ENCODE measurements at places on chromosomes 16 and 17.

GRCh38 chr17:77881545-77881944 lies 77.0 kb upstream of the TNRC6C start:
- peaks cover 6% of the 10 kb centered on the region for H3K36me3 ChIP-seq
- H3K4me1 ChIP-seq: peaks cover 53% of the 10 kb centered on the region
- peaks cover 15% of the 10 kb centered on the region for H3K27me3 ChIP-seq
- H3K27ac ChIP-seq: peak overlapping the region; percentile 95

GRCh38 chr16:74558873-74559272 lies 48.0 kb downstream of the GLG1 start:
- DNase-seq: no peak
- no peaks in the 10 kb centered on the region for H3K27me3 ChIP-seq
- no peak overlapping the region for H3K4me3 ChIP-seq
- peaks cover 7% of the 10 kb centered on the region for H3K36me3 ChIP-seq
- peak overlapping the region; percentile 23 for H3K27ac ChIP-seq

GRCh38 chr17:78110363-78111015 lies 18.1 kb downstream of the TMC6 start:
- no peak for DNase-seq
- H3K27me3 ChIP-seq: no peaks in the 10 kb centered on the region
- H3K4me3 ChIP-seq: no peak overlapping the region
- peaks cover 35% of the 10 kb centered on the region for H3K4me1 ChIP-seq
- H3K27ac ChIP-seq: peak overlapping the region; percentile 34

DNA sequence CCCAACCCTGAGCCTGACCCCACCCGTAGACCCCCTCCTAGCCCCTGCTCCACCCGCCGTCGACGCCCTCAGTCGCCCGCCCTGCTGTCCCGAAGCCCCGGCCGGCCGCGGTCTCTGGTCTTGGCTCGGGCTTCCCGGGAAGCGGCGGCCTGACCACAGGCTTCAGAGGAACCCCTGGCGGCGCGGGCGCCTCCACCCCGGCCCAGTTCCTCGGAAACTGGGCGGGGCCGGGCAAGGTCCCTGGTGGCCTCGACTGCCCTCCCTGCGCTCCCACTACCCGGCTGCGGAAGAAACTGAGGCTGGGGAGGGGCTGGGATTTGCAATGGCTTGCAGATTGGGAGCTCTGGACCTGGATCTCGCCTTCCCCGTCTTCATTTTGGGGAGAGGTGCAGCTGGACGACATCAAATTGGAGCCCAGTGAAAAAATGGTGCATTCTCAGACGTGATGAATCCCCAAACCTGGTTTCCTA lies 692 bp upstream of the SOCS1 start:
- H3K36me3 ChIP-seq: peaks cover 28% of the 10 kb centered on the region
- DNase-seq: no peak
- peaks cover 8% of the 10 kb centered on the region for H3K27me3 ChIP-seq
- H3K4me1 ChIP-seq: peaks cover 47% of the 10 kb centered on the region

DNA sequence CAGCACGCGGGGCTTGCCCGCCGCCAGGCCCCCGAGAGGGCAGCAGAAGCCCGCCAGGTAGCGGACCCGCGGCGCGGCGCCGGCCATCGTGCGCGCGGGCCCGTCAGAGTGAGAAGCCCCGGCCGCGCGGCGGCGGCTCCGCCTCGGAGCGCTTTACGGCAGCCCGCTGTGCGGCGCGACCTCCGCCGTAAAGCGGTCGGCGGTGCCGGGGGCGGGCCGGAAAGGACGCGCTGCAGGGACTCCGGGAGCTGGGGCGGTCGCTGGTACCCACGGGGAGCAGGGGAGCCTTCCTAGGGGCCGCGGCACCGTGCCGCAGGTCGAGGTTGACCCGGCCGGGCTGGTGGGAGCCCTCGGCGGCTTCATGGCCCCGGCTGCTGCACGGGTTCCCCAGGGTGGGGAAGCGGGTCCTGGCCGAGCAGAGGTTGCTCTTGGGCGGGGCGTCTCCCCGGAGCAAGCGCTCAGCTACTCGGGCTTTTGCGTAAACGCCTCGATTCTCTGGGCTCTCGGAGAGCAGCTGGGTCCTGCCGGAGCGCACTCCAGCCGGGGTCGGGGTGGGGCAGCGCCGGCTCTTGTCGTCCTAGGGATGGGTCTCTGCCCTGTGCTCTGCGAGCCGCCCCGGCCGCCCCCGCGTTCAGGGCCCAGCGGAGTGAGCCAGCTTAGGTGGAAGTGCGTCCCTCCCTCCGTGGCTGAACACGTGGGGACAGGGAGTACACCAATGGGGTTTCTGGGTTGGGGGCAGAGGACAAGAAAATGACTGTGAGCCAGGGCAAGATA lies at the start of gene FAAP100:
TSS of gene FAAP100 (minus strand) at position 110 of the 774 bp plus-strand sequence. CDS start at position 87, 23 bp downstream.
- H3K4me1 ChIP-seq: peaks cover 41% of the 10 kb centered on the region
- H3K27me3 ChIP-seq: no peaks in the 10 kb centered on the region
- peak within 1 kb of the TSS; percentile 92 for H3K4me3 ChIP-seq
- peak; percentile 83 for DNase-seq

- no peaks in the 10 kb centered on the region for H3K36me3 ChIP-seq
- DNase-seq: no peak
- no peak within 1 kb of the TSS for H3K4me3 ChIP-seq
- H3K27ac ChIP-seq: no peak within 1 kb of the TSS
- H3K4me1 ChIP-seq: no peaks in the 10 kb centered on the region
Measured at GRCh38 chr17:55722742-55723487, at the start of gene TMEM100. Gene TMEM100, minus strand, starts transcription at chr17:55722864. Its CDS starts 1,794 bp downstream, at chr17:55721070.

- no peak overlapping the region for H3K27ac ChIP-seq
- DNase-seq: no peak
- H3K4me3 ChIP-seq: no peak overlapping the region
- H3K27me3 ChIP-seq: peaks cover 2% of the 10 kb centered on the region
- H3K4me1 ChIP-seq: no peaks in the 10 kb centered on the region
Measured at GRCh38 chr17:65660078-65660477, 98.6 kb upstream of the AXIN2 start.

- DNase-seq: no peak
- no peak overlapping the region for H3K27ac ChIP-seq
- no peaks in the 10 kb centered on the region for H3K27me3 ChIP-seq
- no peaks in the 10 kb centered on the region for H3K36me3 ChIP-seq
- no peaks in the 10 kb centered on the region for H3K4me1 ChIP-seq
Measured at GRCh38 chr16:11389631-11390565, 44.6 kb downstream of the RMI2 start.

DNA sequence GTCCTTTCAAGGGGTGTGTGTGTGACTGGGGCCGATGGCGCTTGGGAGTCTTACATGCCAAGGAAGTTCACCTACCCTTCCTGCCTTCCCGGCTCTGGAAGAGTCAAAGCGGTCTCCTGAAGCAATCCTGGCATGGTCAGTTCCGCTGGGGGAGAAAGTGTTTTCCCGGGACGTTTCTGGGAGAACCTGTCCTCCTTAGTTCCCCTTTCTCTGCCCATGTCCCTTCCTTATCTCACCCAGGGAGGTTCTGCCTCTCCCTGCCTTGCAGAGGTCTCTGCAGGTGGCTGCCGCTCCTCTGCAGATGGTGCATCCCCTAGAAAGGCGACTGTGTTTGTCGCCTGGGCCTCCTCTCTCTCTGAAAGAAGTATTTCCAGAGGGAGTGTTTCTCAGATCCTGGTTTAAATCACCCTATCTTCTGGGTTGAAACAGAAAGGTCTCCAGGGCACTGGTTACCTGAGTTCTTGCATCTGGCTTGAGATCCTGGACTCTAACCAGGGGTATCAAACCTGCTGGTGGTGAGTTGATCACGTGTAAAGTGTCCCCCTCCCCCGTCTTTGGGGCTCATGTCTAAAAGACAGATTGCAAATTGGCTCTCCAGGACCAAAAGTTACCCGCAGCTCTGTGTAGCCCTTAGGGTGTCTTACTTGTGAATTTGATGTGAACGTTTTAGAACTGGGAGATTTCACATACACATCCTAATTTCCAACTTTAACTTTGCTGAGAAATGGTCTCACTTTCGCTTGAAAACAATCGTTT lies 1.9 kb downstream of the PRKCB start:
- DNase-seq: no peak
- H3K27me3 ChIP-seq: peaks cover 12% of the 10 kb centered on the region
- H3K27ac ChIP-seq: no peak overlapping the region
- H3K4me3 ChIP-seq: peak overlapping the region; percentile 96
- peaks cover 78% of the 10 kb centered on the region for H3K4me1 ChIP-seq

- DNase-seq: no peak
- H3K4me1 ChIP-seq: no peaks in the 10 kb centered on the region
- no peak overlapping the region for H3K4me3 ChIP-seq
- H3K27ac ChIP-seq: no peak overlapping the region
- no peaks in the 10 kb centered on the region for H3K27me3 ChIP-seq
Measured at GRCh38 chr16:72256398-72257066, 84.6 kb upstream of the PMFBP1 start.

DNA sequence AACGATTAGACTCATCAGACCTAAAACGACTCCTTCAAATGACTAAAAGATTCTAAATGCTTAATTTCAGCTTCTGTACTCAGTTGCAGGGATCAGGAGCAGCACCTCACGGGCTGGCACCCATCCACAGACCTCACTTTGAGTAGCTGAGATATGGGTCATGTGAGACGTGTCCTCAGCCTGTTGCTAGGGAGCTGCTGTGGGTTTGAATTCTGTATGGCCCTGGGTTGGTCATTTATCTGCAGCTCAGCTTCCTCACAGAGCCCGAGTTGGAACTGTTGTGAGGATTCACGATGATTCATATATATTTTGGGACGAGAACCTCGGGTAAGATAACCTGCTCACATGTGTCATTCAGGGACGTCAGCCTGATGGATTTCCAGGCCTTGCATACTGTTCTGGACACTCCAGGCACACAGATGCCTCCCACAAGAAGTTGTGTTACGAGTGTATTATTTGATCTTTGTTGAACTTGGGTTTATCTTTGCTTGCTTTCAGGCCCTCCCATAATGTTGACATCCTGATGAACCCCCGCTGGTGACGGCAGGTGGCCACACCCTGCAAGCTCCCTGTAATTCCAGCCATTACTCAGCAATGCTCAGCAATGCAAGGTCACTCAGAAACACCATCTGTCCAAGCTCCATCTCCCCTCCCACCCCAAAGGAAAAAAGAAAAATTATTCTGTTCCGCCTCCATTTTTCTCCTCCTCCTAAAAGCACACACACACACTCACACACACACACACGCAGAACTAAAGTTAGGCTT lies 137.6 kb downstream of the RBFOX3 start:
- no peaks in the 10 kb centered on the region for H3K4me1 ChIP-seq
- no peak overlapping the region for H3K27ac ChIP-seq
- DNase-seq: no peak
- H3K4me3 ChIP-seq: no peak overlapping the region

DNA sequence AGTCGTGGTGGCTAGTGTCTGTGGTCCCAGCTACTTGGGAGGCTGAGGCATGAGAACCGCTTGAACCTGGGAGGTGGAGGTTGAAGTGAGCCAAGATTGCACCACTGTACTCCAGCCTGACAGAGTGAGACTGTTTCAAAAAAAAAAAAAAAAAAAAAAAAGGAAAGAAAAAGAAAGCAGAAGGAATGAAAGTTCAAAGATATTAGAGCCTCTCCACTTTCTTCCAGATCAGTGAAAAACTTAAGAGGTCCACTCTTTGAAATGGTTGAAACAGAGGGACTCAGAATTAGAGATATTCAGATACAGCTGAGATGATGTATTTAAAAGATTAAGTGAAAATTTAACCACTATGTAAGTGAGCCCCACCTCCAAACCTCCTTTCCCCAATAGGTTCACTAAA lies 16.8 kb downstream of the MED13 start:
- peaks cover 48% of the 10 kb centered on the region for H3K4me1 ChIP-seq
- no peak overlapping the region for H3K27ac ChIP-seq
- H3K4me3 ChIP-seq: no peak overlapping the region
- H3K27me3 ChIP-seq: no peaks in the 10 kb centered on the region
- H3K36me3 ChIP-seq: peaks cover 47% of the 10 kb centered on the region

DNA sequence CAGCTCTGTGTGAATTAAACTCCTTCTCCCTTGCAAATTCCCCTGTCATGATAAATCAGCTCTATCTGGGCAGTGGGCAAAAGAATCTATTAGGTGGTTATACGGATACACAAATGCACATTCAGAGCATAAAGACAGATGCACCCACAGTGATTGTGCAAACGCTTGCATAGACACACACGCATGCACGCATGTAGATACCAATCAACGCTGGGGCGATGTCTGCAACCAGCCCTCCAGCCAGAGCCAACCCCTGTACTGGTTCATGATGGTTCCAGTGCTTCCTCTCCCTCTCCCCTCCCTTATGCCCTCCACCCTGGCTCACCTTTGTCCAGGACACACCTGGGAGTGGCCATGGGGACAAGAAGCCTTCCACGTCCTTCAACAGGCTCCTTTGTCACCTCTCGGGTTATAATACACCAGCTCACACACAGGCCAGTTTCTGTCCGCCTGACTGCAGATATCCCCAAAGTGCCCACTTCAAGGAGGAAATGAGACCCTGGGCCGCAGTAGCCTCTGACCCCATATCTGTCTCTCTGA lies 33.1 kb upstream of the SNN start:
- H3K27ac ChIP-seq: no peak overlapping the region
- peaks cover 11% of the 10 kb centered on the region for H3K27me3 ChIP-seq
- DNase-seq: no peak

- peaks cover 9% of the 10 kb centered on the region for H3K27me3 ChIP-seq
- no peaks in the 10 kb centered on the region for H3K4me1 ChIP-seq
- H3K27ac ChIP-seq: no peak overlapping the region
- no peak overlapping the region for H3K4me3 ChIP-seq
- H3K36me3 ChIP-seq: no peaks in the 10 kb centered on the region
Measured at GRCh38 chr17:56172517-56172982, 19.3 kb downstream of the ANKFN1 start.

DNA sequence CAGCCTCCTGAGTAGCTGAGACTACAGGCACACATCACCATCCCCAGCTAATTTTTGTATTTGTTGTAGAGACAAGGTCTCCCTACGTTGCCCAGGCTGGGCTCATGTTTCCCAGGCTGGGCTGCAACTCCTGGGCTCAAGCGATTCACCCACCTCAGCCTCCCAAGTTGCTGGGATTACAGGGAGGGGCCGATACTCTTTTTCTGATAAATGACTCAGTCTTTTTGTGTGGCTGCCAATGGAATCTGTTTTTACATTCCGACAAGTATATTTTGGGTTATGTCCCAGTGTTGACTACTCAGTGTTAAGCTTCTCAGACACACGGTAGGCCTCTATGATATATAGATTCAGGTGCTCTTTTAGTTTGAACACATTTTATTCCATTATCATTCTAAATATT lies 58.1 kb downstream of the SLFN11 start:
- peaks cover 4% of the 10 kb centered on the region for H3K36me3 ChIP-seq
- no peak for DNase-seq
- peak overlapping the region; percentile 48 for H3K4me3 ChIP-seq
- no peak overlapping the region for H3K27ac ChIP-seq

DNA sequence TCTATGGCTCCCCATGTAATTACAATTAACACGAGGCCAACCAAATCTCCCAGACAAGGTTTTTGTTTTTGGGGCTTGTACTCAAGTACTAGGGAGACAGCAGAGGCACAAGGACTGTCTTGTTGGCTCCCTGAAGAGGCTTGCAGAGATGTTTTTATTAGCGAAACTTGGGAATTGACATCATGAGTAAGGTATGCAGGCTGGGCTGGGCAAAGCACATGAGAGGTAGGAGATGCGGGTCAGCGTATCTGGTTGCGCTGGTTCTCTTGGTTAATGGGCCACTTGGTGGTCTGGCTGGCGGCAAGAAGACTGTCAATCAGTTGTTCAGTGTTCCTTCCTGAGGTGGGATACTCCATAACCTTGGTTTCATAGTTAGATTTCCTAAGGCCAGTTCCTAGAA lies 28.9 kb downstream of the LCMT1 start:
- H3K4me1 ChIP-seq: no peaks in the 10 kb centered on the region
- H3K27me3 ChIP-seq: no peaks in the 10 kb centered on the region
- peaks cover 18% of the 10 kb centered on the region for H3K36me3 ChIP-seq
- DNase-seq: no peak
- H3K27ac ChIP-seq: no peak overlapping the region

GRCh38 chr17:35943537-35943936 lies at the start of gene LYZL6:
Gene LYZL6, minus strand, starts transcription at chr17:35943713. Its CDS starts 4,357 bp downstream, at chr17:35939356.
- no peaks in the 10 kb centered on the region for H3K36me3 ChIP-seq
- peaks cover 11% of the 10 kb centered on the region for H3K27me3 ChIP-seq
- peaks cover 4% of the 10 kb centered on the region for H3K4me1 ChIP-seq
- no peak within 1 kb of the TSS for H3K27ac ChIP-seq
